Aorta (tissue), 5 donors: ENCODE measurements at places on chromosomes 3 and 15. TPM values are rescaled to one million over a fixed set of nuclear protein-coding genes. Genes with fewer than 3 reads are reported as not detected.

GRCh38 chr15:29376590-29376989, 107.0 kb upstream of the NSMCE3 start:
- no peaks in the 10 kb centered on the region for H3K4me1 ChIP-seq
- H3K27ac ChIP-seq = no peak overlapping the region
- no peaks in the 10 kb centered on the region for H3K36me3 ChIP-seq

GRCh38 chr3:59565125-59565524, 515.3 kb upstream of the CFAP20DC start:
- H3K4me1 ChIP-seq = no peaks in the 10 kb centered on the region
- H3K27ac ChIP-seq = no peak overlapping the region
- H3K36me3 ChIP-seq = no peaks in the 10 kb centered on the region
- H3K4me3 ChIP-seq = no peak overlapping the region
- DNase-seq = no peak

Gene GOLGA8N
- 2.1 TPM for polyA plus RNA-seq

Gene CLDN18
- polyA plus RNA-seq = 0.20 TPM

DNA sequence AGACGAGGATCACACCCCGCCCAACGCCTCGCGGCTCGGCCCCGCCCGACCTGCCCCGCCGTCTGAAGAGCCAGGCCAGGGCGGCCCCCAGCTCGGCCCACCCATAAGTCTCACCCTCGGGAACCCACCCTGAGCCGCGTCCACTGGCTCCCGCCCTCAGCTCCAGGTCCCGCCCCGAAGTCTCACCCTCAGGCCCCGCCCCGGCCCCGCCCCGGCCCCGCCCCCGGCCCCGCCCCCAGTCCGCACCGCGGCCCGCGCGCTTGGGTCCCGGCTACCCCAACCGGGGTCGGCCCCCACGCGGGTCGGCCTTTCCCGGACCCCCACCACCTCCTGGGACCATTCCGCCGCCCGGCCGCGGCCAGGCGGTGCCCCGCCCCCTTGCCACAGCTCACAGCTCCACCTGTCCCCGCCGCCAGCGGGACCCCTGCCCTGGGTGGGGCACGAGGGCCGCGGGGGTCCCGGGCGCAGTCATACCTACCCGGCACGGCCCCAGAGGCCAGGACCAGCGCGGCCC, 489 bp downstream of the CSPG5 start:
- H3K4me1 ChIP-seq = no peaks in the 10 kb centered on the region
- H3K27ac ChIP-seq = no peak overlapping the region
- peak; percentile 83 for DNase-seq
- H3K4me3 ChIP-seq = peak overlapping the region; percentile 75
- H3K27me3 ChIP-seq = no peaks in the 10 kb centered on the region
